ENCODE measurements at places on chromosomes 5 and 9. TPM values are rescaled to one million over a fixed set of nuclear protein-coding genes. Genes with fewer than 3 reads are reported as not detected.

Gene NR2F1
- 149 TPM for polyA plus RNA-seq

Gene SH3GL2
- 2.4 TPM for polyA plus RNA-seq

Gene PHF24
- 0.18 TPM for polyA plus RNA-seq

Gene PRXL2C
- 11.2 TPM for polyA plus RNA-seq

Gene F2RL1
- 4.2 TPM for polyA plus RNA-seq

Gene SLC6A3
- 0.77 TPM for polyA plus RNA-seq

Gene FST
- polyA plus RNA-seq = 8.2 TPM

Gene ARHGEF28
- polyA plus RNA-seq = 2.3 TPM

Gene SPINK13
- polyA plus RNA-seq = not detected

Gene SLC36A3
- polyA plus RNA-seq = not detected

Gene NR6A1
- 0.29 TPM for polyA plus RNA-seq

Gene FRMD3
- polyA plus RNA-seq = 4.8 TPM

Gene ARID3C
- polyA plus RNA-seq = not detected

Gene PDE6A
- polyA plus RNA-seq = 0.01 TPM

Gene SLC26A2
- polyA plus RNA-seq = 5.0 TPM

Gene ADRB2
- 1.6 TPM for polyA plus RNA-seq

Gene PFN3
- not detected for polyA plus RNA-seq

Gene RAB24
- 50.6 TPM for polyA plus RNA-seq

Gene SHISAL2B
- not detected for polyA plus RNA-seq

Gene GLRA1
- not detected for polyA plus RNA-seq

Gene FBLL1
- 0.92 TPM for polyA plus RNA-seq

Gene TMCO6
- polyA plus RNA-seq = 22.3 TPM

Gene FSD1L
- polyA plus RNA-seq = 1.7 TPM

Gene GAS1
- 46.3 TPM for polyA plus RNA-seq

Gene ZNF474
- 0.13 TPM for polyA plus RNA-seq

Gene GOLPH3
- polyA plus RNA-seq = 68.6 TPM

Gene HAVCR2
- polyA plus RNA-seq = 3.8 TPM

Gene CA9
- polyA plus RNA-seq = 1.8 TPM

Gene PTGDS
- polyA plus RNA-seq = 71.8 TPM

Gene OMD
- polyA plus RNA-seq = 15.3 TPM

Gene CBY3
- 0.11 TPM for polyA plus RNA-seq

Gene AKNA
- polyA plus RNA-seq = 25.5 TPM

Gene COL27A1
- polyA plus RNA-seq = 8.1 TPM

Gene TAF11L5
- polyA plus RNA-seq = not detected

Gene IFNA21
- not detected for polyA plus RNA-seq

Gene SOX30
- polyA plus RNA-seq = 0.33 TPM

Gene IFNA13
- polyA plus RNA-seq = not detected

Gene P4HA2
- 44.2 TPM for polyA plus RNA-seq

Gene CYFIP2
- 64.7 TPM for polyA plus RNA-seq

Gene KCNT1
- polyA plus RNA-seq = 0.37 TPM

Gene EGFL7
- polyA plus RNA-seq = 138 TPM

Gene FOXI1
- not detected for polyA plus RNA-seq

Gene IFNK
- not detected for polyA plus RNA-seq

Gene COL5A1
- 68.5 TPM for polyA plus RNA-seq

Gene ISL1
- polyA plus RNA-seq = 0.46 TPM

Gene MOB3B
- polyA plus RNA-seq = 3.8 TPM

Gene CDH6
- 3.9 TPM for polyA plus RNA-seq

Gene GPX3
- polyA plus RNA-seq = 1,418 TPM

Gene NSA2
- polyA plus RNA-seq = 135 TPM

Gene REEP2
- 17.6 TPM for polyA plus RNA-seq

Gene SLC6A7
- 0.01 TPM for polyA plus RNA-seq

Gene ARL14EPL
- not detected for polyA plus RNA-seq

Gene SH2D3C
- 16.6 TPM for polyA plus RNA-seq

Gene FRMPD1
- 0.03 TPM for polyA plus RNA-seq

Gene WNT8A
- polyA plus RNA-seq = not detected
